ENCODE measurements at places on chromosomes 7 and 10. TPM values are rescaled to one million over a fixed set of nuclear protein-coding genes. Genes with fewer than 3 reads are reported as not detected.
A peak's percentile ranks its signal among the peaks of the same experiment; 100 is the strongest.

DNA sequence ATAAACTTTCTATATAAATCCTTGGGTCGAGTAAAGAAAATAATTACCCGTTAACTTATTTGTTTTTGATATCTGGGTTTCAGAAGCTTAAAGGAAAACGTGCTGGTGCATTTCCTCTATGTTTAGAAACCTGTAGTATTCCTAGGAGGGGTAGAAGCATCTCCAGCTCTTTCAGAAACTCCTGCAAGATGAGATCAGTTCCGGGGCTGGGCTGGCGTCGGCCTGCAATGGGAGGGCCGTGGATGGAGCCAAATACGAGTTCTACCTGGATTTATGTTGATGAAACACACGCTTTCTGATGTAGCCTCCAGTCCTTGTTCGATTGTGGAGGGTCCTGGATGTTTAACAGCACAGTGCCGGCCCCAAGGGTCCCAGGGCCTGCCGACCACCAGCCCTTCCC lies 35.8 kb upstream of the DIP2C start:
- H3K36me3 ChIP-seq, result no peaks in the 10 kb centered on the region
- DNase-seq, result no peak

- no peaks in the 10 kb centered on the region for H3K4me1 ChIP-seq
- no peak overlapping the region for H3K27ac ChIP-seq
- H3K27me3 ChIP-seq, result no peaks in the 10 kb centered on the region
Observed at GRCh38 chr7:154680894-154681659, 321.8 kb downstream of the PAXIP1 start.

GRCh38 chr10:114266521-114266920 lies 27.5 kb downstream of the VWA2 start:
- no peak overlapping the region for H3K27ac ChIP-seq
- H3K4me3 ChIP-seq, result no peak overlapping the region
- no peaks in the 10 kb centered on the region for H3K36me3 ChIP-seq
- no peaks in the 10 kb centered on the region for H3K4me1 ChIP-seq

DNA sequence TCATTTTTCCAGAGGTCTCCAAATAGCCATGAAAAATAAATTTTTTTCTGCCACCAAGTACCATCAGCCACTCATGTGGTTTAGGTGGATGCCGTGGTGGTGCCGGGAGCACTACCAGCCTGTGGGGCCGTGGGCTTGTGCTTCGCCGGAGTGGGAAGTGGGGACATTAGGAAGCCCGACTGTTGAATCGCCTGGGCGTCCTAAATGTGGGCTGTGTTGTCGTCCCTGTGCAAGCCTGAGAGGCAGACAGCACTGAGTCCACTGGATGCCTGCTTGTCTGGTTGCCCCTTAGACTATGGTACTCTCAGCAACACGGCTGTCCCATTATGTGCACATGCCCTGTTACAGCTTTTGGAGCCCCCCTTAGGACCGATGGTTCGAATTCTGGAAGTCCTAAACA lies 59.9 kb downstream of the MGMT start:
- no peak overlapping the region for H3K4me3 ChIP-seq
- H3K36me3 ChIP-seq, result no peaks in the 10 kb centered on the region
- H3K4me1 ChIP-seq, result no peaks in the 10 kb centered on the region
- no peaks in the 10 kb centered on the region for H3K27me3 ChIP-seq
- no peak overlapping the region for H3K27ac ChIP-seq
- DNase-seq, result no peak

DNA sequence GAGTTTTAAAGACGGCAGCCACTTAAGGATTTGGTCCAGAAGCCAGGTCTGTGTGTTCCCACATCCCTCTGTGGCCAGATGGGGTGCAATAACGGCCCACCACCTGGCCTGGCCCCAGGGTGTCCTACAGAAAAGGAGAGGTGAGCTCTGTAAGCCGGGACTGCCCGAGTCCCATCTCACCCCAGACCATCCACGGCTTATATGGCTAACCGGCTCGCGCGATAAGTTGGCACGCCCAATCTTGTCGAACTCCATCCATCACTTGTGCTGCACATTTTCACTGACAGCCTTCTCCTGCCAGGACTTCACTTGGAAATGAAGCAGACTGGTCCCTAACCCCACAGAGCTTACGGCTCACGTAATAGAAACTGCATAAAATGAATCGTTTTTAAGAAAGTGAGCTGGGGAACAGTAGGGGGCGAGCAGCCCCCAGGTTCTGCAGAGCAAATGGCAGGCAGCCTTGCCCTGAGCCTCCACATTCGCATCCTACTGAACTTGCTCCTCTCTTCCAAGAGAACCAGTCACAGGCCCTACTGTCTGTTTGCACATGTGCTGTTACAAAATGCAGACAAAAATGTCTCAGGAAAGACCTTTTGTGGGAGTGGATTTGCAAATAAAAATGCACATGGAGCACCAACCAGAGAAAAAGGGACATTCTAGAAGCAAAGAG lies 98.2 kb downstream of the TNS3 start:
- no peaks in the 10 kb centered on the region for H3K36me3 ChIP-seq
- DNase-seq, result peak; percentile 58
- H3K27me3 ChIP-seq, result no peaks in the 10 kb centered on the region

The IQUB gene
- 0.22 TPM for total RNA-seq
